ENCODE measurements at places on chromosomes 11 and 22.

DNA sequence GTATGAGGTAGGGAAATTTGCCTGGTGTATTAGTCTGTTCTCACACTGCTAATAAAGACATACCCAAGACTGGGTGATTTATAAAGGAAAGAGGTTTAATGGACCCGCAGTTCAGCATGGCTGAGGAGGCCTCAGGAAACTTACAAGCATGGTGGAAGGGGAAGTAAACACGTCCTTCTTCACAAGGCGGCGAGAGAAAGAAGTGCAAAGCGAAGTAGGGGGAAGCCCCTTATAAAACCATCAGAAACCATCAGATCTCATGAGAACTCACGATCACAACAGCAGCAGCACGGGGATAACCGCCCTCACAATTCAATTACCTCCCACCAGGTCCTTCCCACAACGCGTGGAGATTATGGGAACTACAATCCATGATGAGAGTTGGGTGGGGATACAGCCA lies 12.0 kb upstream of the RFPL2 start:
- DNase-seq, result no peak

GRCh38 chr11:109960831-109961230 lies 132.4 kb upstream of the ZC3H12C start:
- no peak for DNase-seq

DNA sequence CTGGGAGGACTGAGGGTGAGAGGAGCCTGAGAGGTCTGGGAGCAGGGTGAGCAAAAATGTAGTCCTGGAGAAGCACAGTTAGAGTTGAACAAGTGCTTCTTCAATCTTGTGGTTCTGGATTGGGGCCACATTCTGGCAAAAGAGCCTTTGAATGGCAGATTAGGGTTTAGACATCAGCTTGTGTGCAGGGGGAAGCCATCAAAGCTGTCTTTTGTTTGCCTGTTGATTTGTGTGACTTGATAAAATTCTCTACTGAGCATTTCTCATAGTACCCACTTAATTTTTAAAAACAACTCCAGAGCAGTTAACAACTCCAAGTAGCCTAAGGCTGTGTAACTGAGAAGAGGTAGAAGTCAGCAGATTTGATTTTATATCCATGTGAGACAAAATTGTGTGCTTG lies 166.2 kb downstream of the FAT3 start:
- no peak for DNase-seq

DNA sequence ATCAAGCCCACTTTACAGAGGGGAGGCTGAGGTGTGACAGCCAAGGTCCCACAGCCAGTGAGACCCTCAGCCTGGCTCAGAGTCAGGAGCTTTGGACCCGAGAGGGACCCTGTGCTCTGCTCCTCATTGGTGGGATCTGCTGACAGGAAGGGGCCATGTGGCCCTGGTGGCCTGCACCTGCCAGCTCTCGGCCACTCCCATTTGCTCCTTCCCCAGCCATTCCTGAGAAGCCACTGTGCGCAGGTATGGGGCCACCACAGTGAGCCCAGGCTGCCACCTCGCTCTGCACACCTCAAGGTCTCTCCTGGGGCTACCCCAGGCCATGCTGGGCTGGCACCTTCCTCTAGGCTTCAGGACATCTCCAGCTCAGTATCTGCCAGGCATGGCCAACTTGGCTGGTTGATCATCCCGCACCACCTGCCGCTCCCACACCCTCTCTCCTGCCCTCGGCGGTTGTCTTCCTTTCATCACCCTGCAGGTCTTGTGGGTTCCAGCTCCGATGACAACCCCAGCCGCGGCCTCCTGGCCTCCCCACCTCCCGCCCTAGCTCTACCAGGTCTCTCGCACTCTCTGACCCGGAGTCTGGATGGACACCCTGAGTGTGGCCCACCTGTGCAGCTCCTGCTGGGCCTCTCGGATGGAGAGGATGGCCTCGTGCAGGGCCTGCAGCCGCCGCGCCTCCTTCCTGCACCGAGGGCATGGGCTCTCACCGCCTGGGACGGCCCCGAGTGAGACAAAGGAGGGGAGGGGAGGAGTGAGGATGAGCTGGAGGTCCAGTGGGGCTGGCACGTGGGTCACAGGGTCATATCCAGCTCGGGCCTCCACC lies 32.2 kb upstream of the CARS1 start:
- DNase-seq, result peak; percentile 3

- no peak for DNase-seq
These were observed 57.0 kb upstream of the BIRC3 start for GRCh38 chr11:102260241-102260640.

- no peak for DNase-seq
These were observed 6.7 kb downstream of the JOSD1 start for GRCh38 chr22:38694049-38694448.

DNA sequence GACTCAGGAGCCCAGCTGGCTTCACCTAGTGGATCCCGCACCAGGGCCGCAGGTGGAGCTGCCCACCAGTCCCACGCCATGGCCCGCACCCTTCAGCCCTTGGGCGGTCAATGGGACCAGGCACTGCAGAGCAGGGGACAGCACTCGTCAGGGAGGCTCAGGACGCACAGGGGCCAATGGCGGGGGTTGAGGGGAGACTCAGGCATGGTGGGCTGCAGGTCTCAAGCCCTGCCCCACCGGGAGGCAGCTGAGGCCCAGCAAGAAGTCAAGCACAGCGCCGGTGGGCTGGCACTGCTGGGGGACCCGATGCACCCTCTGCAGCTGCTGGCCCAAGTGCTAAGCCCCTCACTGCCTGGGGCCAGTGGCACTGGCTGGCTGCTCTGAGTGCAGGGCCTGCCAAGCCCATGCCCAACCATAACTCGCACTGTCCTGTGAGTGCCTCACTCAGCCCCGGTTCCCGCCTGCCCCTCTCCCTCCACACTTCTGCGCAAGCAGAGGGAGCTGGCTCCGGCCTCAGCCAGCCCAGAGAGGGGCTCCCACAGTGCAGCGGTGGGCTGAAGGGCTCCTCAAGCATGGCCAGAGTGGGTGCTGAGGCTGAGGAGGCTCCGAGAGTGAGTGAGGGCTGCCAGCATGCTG lies 111.7 kb upstream of the PGR start:
- no peak for DNase-seq

GRCh38 chr11:1041936-1042608 lies 5.6 kb upstream of the MUC6 start:
- DNase-seq, result no peak

DNA sequence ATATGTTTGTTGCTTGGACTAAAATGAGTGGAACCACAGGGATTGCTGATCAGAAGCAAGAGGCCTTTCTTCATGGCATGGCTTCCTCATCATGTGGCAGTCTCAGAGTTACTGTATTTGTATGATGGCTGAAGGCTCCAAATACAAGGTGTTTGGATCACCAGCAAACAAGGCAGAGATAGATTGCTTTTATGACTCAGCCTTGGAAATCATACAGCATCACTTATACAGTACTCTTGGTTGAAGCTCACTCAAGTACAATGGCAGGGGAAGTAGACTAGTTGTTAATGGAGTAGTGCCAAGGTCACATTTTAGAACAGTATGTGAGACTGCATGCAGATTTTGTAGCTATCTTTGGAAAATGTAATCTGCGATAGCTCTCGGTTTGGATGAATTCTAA lies 16.6 kb downstream of the CAPRIN1 start:
- DNase-seq, result no peak

DNA sequence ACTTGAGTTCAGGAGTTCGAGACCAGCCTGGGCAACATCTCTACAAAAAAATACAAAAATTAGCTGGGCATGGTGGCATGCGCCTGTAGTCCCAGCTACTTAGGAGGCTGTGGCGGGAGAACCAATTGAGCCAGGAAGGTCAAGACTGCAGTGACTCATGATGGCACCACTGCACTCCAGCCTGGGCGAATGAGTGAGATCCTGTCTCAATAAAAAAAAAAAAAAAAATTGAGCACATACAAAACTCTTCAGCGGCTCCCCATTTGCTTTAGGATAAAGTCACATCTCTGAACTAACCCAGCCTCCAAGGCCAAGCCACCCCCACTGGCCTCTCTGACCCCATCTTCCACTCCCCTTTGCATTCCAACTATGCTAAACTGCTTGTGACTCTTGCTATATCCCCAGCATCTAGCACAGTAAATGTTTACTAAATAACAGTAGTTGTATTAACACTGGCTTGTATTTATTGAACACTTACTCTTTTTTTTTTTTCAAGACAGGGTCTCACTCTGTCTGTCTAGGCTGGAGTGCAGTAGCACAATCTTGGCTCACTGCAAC lies 28.9 kb downstream of the CREB3L1 start:
- DNase-seq, result no peak

GRCh38 chr11:47534704-47535251 lies 18.2 kb downstream of the CELF1 start:
- peak; percentile 42 for DNase-seq

DNA sequence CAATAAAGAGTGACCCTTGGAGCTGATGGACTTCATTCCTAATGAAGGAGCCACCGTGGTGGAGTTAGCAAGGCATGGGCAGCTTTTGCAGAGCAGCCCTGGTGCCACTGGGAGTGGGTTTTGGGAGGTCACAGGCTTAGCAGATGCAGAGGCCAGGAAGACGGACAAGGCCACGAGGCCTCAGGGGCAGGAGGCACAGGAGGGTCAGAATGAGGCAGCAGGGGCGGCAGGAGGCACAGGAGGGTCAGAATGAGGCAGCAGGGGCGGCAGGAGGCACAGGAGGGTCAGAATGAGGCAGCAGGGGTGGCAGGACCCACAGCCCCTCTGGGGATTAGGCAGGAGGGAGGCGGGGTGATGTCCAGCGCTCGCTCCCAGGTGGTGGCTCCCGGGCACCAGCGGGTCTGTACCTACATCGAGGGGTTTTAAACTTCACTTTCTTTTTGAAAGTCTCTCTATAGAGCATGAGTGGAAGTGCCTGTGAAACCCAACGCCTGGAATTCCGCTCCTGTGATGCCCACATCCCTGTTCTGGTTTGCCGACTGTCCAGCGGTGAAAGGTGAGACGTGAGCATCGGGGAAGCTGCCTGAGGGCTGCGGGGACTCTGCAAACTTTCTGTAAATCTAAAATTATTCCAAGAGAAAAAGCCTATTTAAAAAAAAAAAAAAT lies 521.6 kb downstream of the BRD1 start:
- no peak for DNase-seq

GRCh38 chr22:32378707-32379272 lies 21.1 kb downstream of the RFPL3 start:
- peak; percentile 44 for DNase-seq

DNA sequence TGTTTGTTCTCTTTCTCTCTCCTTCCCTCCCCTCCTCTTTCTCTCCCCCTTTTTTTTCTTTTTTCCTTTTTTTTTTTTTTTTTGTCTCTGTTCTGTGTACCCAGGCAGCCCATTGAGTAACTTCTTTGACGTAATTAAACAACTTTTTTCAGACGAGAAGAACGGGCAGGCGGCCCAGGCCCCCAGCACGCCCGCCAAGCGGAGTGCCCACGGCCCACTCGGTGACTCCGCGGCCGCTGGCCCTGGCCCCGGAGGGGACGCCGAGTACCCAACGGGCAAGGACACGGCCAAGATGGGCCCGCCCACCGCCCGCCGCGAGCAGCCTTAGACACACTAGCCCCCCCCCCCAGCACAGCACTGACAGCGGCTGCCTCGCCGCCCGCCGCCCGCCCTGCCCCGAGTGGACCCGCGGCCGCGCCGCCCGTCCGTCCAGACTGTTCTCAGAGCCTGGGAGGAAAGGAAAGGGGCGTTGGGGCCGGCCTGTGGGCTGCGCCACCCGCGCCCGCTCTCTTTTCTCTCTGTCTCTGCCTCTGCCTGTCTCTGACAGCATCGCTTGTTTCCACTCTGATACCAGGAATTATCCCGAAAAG lies 26.1 kb downstream of the MOB2 start:
- DNase-seq, result no peak

GRCh38 chr11:34209809-34210208 lies 104.4 kb downstream of the NAT10 start:
- no peak for DNase-seq

- peak; percentile 60 for DNase-seq
These were observed 261.5 kb downstream of the LARGE1 start for GRCh38 chr22:33658775-33659174.

- DNase-seq, result no peak
These were observed 32.2 kb upstream of the LDLRAD3 start for GRCh38 chr11:35911616-35912165.

DNA sequence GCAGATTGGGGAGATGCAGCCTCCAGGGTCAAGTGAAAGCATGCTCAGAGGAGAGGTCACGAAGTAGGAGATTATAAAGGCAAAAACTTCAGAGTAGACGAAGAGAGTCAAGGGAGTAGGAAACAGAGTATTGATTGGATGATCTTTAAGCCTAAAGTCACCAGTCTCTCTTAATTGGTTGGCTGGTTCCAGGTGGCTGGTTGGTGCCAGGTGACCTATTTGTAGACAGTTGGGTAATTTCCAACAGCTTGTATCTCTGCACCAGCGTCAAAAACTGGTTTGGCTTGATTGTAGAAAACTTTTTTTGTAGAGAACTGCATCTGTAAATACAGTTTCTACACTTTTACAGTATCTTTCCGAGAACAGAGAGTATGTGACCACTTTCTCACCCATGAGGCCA lies 75.7 kb upstream of the CCDC90B start:
- DNase-seq, result no peak

DNA sequence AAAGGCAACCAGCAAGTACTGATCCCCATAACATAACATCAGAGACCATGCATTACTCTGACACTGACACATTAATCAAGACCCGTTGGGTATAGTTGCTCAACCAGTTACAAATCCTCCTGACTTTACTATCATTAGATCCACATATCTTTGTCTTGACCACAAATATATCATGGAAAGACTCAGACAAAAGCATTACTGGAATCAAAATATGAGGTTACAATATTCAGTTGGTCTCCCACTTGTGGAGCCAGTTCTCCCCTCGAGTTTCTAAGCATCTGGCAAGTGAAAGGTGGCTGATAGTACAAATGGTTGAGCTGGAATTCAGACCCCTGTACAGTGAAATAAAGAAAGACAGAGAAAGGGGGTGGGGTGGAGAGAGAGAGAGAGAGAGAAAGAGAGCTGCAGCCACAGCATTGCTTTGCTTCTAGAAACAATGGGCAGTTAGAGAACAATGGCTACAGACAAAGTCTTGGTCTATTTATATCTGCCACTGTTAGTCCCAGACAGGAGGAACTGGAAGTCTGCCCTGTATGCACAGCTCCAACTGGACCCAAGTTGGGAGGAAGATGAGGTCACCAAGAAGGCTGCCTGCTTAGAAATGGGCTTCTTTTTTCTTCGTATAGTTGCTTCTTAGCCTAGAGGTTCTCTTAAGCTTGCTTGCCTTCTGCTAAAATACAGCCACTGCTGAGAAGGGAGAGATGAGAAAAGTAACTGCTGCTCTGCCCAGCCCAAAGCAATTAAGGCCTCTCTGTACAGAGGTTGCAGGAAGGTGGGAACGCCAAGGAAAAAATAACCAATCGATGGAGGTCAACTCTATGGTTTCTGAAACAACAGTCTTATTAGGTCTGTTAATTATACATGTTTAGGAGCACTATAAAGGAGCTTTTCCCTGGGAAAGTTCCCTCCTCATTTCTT lies 85.5 kb downstream of the ETS1 start:
- peak; percentile 46 for DNase-seq

- DNase-seq, result no peak
These were observed 4.5 kb downstream of the MAJIN start for GRCh38 chr11:64967375-64967774.

DNA sequence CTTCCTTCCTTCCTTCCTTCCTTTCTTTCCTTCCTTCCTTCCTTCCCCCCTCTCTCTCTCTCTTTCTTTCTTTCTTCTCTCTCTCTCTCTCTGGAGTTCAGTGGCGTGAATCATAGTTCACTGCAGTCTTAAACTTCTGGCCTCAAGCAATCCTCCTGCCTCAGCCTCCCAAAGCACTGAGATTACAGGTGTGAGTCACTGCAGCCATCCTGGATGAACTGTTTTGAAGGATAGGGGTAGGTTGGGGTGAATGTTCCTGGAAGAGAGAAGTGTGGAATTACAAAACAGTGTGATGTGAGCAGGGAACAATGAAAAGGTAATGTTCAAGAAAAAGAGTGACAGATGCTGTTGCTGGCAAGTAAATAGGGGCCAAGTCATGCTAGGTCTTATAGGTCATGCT lies 12.4 kb upstream of the PLET1 start:
- DNase-seq, result no peak

Measured in NB4 (cell line).